GM19239 (cell line): ENCODE measurements at places on chromosomes 12 and 14.

GRCh38 chr12:78888568-78888967 is 24.0 kb downstream of the SYT1 start:
- no peak for DNase-seq

DNA sequence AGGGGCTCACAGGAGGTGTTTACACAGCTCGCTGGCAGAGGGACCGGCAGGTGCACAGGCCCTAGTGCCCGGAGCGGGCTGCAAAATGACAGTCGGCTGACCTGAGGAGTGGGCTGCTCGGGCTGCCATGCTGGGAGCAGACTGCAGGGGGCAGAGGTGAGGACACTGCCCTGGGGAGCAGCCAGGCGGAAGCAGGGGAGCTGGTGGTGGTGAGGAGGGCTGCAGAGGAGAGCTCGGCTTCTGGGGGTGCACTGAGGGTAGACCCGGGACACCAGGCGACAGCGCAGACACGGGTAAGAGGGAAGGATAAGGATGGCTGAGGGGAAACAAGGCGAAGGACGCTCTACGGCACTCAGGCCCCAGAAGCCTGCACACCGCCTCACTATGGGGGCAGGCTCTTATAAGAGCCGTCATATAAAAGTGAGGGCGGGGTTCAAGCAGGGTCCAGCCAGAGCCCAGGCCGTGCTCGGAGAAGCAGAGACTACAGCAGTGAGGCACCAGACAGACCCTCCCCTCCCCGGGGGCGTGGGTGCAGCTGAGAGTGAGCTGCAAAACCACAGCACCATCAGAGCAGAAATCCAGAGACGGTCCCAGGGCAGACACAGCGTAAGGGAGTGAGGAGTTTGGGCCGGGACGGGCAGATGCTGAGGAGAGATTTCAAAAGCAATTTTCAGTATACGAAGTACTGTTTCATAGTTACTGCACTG is 62.5 kb downstream of the CCDC88C start:
- no peak for DNase-seq

DNA sequence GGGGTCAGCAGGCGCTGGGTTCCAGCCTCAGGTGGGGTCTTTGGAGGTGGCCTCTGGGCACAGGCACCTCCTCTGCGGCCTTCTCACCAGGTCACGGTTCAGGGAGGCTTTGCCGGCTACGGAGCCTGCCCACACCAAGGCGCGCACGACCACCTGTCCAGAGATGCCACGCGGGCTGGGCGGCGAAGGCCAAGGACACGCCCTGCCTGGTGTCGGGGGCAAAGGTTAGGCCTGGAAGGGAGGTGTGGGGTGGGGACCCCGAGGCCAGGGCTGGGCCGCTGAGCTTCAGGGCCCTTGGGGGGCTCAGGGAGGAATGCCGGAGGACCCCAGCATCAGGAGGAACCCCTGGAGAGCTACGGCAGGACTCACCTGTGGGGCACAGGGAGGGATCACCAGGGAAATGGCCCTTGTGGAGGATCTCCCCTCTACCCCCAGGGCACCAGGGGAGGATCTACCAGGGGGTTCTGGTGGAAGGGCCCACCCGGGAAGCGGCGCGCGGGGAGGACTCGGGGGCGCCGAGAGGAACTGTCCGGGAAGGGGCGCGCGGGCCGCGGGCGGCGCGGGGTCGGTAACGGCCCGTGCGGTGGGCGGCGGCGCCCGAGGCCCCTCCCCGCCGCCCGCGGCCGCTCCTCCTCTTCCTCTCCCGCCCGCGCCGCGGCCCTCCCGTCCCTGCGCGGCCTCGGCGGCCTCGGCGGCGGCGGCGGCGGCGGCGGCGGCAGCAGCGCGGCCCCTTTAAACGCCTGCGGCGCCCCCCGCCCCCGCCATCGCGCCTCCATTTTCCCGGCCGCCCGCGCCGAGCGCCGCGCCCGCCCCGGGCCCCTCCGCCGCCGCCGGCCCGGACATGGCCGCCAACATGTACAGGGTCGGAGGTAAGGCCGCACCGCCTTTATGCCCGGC is at the start of gene MTA1:
Gene MTA1 (plus strand): TSS at position 633 of the 897 bp plus-strand sequence. CDS start 209 bp downstream, at position 842.
- peak; percentile 90 for DNase-seq

DNA sequence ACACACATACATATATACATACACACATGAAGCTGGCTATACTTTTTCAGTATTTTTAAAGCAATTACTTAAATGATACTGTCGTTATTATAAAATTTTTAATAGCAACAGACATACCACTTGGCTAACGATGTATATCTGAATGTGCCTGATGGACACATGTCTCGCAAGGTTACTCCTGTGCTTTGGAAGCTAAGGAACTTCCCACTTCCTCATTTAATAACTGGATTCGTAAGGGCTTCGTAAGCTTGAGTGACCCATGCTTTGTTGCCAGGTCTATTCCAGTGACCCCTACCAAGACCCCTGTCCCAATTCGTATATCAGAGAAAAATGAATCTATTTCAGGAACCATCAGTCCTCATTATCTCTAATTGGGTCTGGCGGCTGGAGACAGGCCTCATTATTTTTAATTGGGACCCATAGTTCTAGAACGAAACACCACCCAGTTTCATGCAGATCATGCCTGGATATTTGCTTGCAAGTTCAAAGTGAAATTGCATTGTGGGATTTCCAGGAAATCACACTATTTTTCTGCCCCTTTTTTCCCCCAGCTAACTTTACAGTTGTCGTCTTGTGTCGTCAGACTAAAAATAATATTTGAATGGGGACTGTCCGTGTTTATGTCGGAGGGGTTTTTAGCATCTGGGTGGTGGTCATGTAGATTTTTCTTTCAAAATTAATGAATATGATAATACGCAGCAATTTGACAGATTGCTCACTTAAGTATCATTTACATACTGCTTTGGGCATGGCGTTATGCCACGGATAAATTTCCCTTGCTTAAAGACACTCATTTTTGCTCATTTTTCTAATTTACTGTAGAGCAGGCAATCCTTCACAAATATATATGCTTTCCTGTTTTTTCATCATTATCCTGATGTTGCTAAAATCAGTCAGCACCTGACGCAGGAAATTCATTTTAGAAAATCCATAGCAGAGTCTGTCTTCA is 17.1 kb upstream of the MYO1H start:
- no peak for DNase-seq

GRCh38 chr12:45268672-45269411 is 52.9 kb downstream of the ANO6 start:
- DNase-seq: no peak

DNA sequence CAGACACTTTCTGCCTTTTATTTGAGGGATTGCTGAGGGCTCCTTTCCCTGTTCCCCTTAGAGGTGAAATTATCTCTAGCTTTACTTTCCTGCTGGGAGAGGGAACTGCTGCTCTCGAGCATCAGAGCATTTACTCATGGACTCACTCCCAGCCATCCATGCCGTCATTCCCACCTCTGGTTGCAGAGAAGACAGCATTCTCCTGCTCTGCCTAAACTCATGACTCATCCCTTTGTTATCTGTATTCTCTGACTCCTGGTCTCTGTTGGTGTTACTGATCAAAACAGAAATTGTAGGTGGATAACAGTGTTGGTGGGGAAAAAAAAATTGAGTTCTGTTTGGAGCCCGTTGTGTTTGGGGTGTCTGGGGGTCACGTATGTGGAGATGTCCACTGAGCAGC is 159.3 kb downstream of the TTC8 start:
- DNase-seq: no peak

DNA sequence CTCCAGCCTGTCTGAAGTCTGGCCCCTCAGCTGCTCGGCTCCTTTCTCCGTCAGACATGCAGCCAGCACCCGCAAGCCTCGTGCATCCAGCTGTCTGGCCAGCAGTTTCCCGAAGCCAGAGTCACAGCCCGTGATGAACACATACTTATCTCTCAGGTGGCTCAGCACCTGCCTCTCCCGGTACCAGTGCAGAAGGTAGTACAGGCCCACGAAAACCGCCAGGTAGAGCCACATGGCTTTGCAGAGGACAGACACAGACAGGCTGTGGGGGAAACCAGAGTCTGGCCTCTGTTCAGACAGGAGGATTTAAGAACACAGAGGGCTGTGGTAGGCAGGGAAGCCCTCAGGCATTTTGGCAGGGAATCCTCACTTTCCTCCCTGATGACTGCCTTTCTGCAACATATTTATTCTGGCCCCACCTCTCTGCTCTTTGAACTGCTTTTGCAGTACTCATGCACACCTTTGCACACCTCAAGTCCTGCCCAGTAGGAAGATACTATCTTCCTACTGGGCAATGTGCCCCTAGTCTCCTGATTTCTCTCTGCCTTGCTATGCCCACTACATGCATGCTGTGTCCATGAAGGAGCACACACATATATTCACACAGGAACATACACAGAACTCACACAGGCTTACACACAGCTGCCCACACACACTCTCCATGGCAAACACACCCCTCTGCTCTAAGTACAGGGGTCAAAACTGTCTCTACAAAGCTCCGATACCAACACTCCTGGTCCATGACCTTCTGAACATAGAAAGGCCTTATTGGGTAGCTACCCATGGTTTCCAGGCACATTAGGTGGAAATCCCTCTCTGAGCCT is at the start of gene RDH16:
Gene RDH16 (minus strand): TSS at position 380 of the 824 bp plus-strand sequence. CDS start 146 bp downstream, at position 234.
- no peak for DNase-seq

- DNase-seq: no peak
These were observed 1341.4 kb downstream of the FSCB start for GRCh38 chr14:43165651-43166050.

- no peak for DNase-seq
These were observed 62.9 kb upstream of the NID2 start for GRCh38 chr14:52131640-52132320.

GRCh38 chr12:68114606-68115005 is 44.9 kb downstream of the IFNG start:
- no peak for DNase-seq

GRCh38 chr12:49784756-49785409 is 43.3 kb downstream of the NCKAP5L start:
- no peak for DNase-seq

GRCh38 chr14:99649219-99649618 is 4.3 kb downstream of the HHIPL1 start:
- no peak for DNase-seq

- DNase-seq: no peak
These were observed 66.5 kb downstream of the BHLHE41 start for GRCh38 chr12:26058308-26058707.

GRCh38 chr14:78700236-78700635 is 530.1 kb downstream of the NRXN3 start:
- DNase-seq: no peak

- DNase-seq: no peak
These were observed 7.5 kb upstream of the UBE2N start for GRCh38 chr12:93449277-93449676.

DNA sequence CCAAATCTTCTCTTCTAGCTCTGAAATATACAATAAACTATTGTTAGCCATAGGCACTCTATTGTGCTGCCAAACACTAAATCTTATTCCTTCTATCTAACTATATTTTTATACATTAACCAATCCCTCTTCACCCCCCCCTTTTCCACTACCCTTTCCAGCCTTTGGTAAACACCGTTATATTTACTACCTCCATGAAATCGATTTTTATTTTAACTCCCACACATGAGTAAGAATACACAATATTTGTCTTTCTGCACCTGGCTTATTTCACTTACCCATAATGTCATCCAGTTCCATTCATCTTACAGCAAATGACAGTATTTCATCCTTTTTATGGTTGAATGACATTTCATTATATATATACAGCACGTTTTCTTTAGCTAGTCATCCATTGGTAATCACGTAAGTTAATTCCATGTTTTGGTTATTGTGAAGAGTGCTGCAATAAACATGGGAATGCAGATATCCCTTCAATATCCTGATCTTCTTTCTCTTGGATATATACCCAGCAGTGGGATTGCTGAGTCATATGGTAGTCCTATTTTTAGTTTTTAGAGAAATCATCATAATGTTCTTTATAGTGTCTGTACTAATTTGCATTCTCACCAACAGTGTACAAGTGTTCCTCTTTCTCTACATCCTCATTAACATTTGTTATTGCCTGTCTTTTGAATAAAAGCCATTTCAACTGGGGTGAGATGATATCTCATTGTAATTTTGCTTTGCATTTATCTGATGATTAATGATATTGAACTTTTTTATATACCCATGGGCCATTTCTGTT is 34.2 kb upstream of the PLBD1 start:
- DNase-seq: no peak

DNA sequence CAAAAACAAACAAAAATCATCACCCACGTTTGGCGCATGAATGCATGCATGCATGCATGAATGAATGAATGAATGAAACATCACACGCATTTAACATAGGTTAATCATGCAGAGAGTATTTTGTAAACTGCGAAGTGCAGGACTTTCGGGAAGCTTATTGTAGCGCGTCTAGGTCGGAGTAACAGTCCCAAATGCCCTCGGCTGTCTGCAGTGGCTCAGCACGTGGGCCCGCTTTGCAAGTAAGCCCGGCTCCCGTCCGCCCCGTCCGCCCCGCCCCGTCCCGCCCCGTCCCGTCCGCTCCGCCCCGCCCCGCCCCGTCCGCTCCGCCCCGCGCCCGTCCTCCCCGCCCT is 263 bp upstream of the IFT81 start:
- DNase-seq: no peak

- no peak for DNase-seq
These were observed 12.2 kb downstream of the ACTN1 start for GRCh38 chr14:68966872-68967301.
